Activated naive CD4-positive, alpha-beta T cell treated with anti-CD3 and anti-CD28 coated beads, Interleukin-2, amount 50 U/mL, for 72 hours (primary cell): ENCODE measurements at places on chromosomes 7 and 10.

- no peak for DNase-seq
These were observed 73.3 kb downstream of the PRPF18 start for GRCh38 chr10:13659887-13660550.

DNA sequence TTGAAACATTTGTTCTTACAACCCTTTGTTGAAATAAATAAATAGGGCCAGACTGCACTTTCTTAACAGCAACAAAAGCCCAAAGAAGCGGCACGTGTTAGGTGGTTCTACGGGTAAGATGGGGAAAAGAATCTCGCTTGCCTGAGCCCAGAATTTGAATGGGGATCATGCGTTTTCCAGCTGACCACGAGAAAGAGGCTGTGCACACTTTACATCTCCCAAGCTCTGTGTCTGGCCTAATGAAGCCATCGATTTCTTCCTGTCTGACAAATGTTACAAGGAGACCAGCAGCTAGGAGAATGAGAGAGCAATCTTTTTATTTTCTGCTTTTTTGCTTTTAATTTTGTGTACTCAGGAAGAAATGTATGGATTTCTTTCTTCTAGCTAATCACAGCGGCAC, 52.2 kb downstream of the FRMD4A start:
- no peak for DNase-seq

DNA sequence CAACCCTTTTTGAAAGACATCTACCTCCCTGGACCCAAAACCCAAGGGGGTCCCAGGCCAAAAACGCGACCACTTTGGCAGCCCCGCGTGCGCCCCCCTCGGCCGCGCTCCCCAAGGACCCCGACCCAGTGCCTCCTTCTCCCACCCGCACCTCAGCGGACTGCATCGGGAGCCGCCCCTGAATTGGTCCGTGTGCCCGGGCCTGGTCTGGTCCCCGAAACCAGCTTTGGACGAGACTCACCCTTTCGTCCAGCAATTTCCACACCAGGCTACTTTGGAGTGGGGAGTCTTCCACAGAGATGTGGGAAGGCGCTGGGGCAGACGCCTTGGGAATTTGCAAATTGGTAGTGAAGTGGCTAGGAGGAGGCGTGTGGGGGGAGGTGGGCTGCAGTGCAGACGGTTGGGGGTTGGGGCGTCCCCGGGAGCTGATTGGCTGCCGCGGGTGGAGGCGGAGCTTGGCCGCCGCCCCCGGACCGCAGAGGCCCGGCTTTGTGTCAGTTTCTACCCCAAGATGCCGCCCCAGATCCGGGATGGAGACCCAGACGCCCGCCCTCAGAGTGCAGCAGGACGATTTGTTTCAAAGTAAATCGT, 16.9 kb downstream of the TCAF1 start:
- DNase-seq: peak; percentile 45

DNA sequence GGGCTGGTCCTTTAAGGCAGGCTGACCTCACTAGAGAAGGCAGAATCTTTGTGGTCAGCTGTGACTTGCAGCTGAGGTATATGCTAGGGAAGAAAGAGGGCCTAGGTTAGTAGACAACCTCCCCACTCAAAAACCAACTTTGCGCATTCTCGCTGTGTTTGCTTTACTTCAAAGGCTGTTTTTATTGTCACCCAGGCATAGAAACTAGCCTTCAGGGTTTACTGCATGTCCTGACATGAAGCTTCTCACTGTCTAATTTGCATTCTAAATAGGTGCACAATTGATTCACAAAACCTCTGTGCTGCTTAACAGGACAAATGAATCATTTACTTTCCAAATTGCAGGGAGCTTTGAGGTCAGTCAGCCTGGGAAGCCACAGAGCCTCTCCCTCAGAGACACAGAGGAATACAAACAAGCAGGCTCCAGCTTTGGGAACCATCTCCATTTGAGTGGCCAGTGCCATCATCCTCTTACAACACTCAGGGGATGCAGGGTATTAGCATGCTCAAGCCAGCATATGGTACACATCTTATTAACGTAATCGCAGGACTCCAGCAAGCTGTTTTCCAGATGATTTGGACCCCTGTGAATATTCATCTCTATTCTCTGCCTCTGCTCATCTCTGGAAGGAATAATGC, 596.4 kb upstream of the GHITM start:
- no peak for DNase-seq

DNA sequence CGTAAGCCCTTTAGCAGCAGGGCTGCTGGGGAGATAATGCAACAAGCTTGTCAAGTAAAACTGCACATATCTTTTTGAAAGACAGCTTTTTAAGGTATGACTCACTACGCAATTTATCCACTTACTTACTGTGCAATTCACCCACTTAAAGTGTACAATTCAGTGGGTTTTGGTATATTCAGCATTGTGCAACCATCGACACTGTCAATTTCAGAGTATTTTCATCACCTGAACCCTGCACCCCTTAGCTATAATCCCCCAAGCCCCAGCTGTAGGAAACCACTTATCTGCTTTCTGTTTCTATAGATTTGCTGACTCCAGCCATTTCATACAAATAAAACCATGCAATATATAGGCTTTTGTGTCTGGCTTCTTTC, 168.0 kb downstream of the PTPN20 start:
- DNase-seq: no peak

- no peak for DNase-seq
These were observed 494.3 kb downstream of the GALNT17 start for GRCh38 chr7:71626206-71626605.

GRCh38 chr10:126674741-126675515, 4.4 kb upstream of the C10orf90 start:
- no peak for DNase-seq

GRCh38 chr7:98978672-98979071, 100.3 kb downstream of the TRRAP start:
- DNase-seq: peak; percentile 21

DNA sequence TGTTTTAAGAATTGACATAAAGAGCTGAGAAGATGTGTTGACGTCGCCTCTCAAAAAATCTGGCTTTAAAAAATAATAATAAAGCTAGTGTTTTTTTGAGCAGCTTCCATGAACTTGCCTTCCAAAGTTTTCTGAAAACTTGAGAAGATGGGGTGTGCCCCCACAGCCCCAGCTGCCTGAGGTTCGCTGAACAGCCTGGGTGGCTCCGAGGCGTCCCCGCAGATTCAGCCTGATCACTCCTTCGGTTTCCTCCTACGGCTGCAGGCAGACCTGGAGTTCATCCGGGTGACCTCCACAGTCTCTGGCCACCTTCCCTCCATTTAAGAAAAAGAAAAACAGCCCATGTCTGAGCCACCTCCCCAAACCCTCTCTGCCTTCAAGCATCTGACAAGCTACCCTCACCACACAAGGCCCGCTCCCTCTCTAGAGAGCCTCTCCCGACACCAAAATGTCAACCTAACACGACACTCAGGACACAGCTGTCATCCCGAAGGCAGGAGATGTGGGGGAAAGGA, 177.8 kb downstream of the PTPRN2 start:
- no peak for DNase-seq

GRCh38 chr7:69374044-69374425, 224.2 kb upstream of the AUTS2 start:
- DNase-seq: no peak

GRCh38 chr7:131623154-131623553, 66.7 kb upstream of the PODXL start:
- no peak for DNase-seq

GRCh38 chr7:92706563-92706962, 116.4 kb upstream of the FAM133B start:
- no peak for DNase-seq

DNA sequence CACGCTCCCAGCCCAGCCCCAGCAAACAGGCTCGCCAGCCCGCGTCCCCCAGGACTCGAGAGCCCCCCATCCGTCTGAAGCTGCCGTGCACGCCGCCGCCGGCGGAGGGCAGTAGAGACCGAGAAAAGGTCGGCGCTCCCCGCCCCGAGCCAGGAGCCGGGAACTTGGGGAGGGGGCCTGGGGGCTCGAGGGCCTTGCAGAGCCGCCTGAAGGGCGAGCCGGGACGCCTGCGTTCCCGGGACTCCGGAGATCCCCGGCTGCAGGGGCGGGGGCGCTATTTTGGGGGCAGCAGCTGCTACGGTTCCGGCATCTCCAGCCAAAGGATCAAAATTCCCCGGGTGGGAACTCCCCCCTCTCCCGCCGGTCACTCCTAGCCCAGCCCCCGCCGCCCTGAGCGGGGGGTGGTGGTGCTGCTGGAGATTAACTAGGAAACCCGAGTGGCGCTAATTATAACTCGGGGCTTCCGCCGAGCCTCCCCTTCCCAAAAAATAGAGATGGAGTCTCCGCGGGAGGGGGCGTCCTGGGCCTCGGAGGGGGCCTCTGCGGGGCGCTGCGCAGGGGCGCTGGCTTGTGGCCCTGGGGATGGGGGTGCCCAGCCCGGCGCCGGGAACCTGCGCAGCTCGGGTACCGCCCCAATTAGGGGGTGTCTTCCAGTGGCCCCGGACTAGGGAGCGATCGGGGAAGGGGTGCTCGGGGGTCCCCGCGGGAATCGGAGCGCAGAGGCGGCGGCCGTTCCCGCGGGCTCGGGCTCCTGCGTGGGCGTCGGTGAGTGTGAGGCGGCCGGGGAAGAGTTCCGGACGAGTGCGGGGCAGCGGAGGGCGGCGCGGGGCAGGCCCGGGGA, 608 bp downstream of the ACHE start:
- DNase-seq: no peak
